Stimulated activated CD4-positive, alpha-beta T cell treated with anti-CD3 and anti-CD28 coated beads, TNF-alpha, amount 100 ng/mL, for 24 hours (primary cell): ENCODE measurements at places on chromosomes 6 and 20.
A peak's percentile ranks its signal among the peaks of the same experiment; 100 is the strongest.

- no peak for DNase-seq
Measured at GRCh38 chr6:169144356-169144755, 109.3 kb downstream of the THBS2 start.

DNA sequence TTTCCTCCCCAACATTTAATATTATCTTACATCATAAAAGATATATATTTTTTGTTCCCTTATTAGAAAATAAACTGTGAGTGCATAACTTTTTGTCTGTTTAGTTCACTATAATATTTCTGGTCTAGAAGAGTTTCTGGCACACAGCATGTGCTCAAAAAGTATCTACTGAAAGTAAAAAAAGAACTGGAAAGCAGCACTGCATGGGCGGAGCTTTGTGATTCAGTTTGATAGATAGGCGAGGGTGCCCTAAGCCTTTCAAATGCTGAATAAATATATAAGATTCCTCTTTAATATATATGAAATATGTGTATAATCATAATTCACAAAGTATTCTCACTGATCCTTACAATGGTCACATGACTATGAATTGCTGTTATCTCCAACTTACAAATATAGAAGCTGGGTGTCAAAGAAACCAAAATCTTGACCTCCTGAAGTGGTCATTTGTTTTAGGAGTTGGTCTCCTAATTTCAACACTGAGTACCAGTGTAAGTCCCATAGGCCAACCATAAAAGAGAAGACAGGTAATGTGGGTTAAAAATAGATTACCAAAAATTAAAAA, 50.8 kb downstream of the OR2B2 start:
- DNase-seq, result no peak

GRCh38 chr6:162856885-162857284, 129.1 kb downstream of the PACRG start:
- DNase-seq, result no peak

- DNase-seq, result no peak
Measured at GRCh38 chr20:59149678-59150504, 13.7 kb upstream of the ZNF831 start.

GRCh38 chr6:45668705-45669104, 291.0 kb upstream of the SUPT3H start:
- DNase-seq, result no peak

DNA sequence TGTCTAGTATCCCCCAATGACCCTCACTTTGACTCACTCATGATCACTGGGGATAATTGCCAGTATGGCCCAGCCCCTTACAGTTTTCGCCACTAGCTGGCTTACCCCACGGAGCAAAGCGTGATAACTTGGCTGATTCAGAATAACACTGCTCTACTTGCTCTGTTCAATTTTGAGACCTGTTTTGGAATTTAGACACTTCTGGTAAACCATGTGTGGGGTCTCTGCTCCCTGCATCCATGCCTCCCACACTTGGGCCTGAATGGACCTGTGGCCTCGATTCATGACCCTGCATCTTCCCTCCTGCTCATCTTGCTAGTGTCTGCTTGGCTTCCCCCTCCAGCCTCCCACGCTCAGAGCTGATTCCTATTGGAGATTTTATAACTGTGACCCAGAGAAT, 48.9 kb downstream of the FOXA2 start:
- no peak for DNase-seq

DNA sequence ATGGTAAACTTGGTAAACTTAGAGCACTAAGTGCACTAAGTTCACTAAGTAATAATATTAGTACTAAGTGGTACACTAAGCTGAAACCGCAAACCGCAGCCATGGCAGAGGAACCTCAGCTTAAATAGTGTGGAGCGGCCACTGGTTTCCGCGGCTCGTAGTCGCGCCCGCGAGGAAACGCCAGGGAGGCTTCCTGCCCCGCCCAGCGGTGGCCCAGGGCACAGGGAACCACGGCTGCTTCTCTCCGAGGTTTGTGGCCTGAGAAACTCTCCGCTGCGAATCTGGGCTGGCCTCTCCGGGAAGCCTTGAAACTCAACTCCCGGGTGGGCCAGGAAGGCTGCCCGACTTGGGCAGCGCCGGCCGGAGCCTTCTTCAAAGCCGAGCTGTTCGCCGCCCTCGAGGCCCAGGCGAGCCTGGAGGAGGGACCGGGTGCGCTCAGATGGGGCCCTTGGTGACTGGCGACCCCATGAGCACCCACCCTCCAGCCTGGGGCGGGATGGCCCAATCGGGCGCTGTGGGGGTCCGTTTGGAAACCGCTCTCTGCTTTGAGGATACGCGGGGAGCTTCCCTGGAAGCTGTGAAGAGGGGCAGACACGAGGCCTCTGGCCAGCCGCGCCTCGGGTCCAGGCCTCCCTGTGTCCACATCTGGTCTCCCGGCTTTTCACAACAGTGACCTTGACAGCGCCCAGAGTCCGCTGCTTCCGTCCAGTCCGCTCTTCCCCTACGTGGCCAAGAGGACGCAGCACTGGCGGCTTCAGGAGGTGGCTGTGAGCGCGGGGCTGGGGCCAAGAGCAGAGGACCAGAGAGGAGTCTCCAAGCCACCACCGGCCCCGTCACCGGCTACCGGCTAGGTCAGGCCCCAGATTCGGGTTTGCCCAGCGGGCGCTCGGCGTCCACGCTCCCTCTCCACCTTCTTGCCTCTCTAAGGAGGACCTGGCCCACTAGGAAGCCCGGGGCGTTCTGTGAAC, 25.4 kb upstream of the HLA-E start:
- DNase-seq, result peak; percentile 30

GRCh38 chr6:148770408-148771211, 23.8 kb downstream of the UST start:
- DNase-seq, result no peak

GRCh38 chr20:38764567-38765318, 16.5 kb downstream of the ACTR5 start:
- peak; percentile 40 for DNase-seq

DNA sequence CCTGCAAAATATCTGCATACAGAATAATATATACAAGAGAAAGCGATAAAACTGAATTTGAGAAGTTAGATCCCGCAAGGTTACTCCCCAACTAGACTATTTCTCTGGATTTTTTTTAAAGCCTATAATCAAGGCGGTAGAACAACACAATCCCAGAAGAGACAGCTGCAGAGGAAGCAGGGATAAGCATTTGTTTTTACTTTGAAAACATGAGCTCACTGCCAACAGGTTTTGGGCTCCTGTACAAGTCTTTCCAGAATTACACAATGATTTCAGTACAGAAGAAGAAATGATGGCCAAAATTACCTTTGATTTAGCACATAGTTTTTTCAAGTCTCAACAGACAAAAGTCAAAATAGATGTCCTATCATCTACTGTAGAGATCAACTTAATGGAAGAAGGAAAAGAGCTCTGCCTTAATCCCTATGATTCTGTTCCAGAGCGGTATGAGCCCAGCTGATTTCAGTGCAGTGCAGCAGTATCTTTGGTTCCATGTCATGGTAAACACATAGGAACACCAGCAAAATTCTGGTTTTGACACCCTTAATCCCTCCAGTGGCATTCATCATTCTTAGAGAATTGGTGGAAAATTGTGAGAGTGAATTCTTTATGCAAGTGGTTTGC, 304.3 kb downstream of the HDGFL1 start:
- DNase-seq, result no peak

DNA sequence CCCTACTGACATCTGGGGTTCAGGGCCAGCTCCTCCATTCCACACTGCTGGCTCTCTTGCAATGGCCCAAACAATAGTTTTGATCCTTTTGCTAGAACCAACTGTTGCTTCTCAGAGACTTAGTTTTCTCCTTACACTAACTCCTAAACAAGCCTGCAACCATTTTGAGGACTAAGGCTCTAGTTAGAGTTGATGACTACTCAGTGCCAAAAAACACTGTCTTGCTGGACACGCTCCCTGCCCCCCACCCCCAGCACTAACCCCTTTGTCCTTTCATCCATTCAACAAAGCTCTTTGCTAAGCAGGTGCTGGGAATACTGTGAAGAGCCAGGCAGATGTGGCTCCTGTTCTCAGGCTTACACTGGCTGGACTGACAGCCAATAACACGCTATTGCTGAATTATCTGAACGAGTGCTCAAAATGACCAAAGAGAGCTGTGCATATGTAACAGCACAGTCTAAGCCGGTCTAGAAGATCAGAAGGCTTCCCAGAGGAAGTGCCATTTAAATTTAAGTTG, 17.6 kb downstream of the GCLC start:
- DNase-seq, result no peak

GRCh38 chr20:2358006-2358405, 22.7 kb upstream of the TGM6 start:
- no peak for DNase-seq

GRCh38 chr6:39152262-39152661, 37.3 kb upstream of the SAYSD1 start:
- DNase-seq, result no peak

DNA sequence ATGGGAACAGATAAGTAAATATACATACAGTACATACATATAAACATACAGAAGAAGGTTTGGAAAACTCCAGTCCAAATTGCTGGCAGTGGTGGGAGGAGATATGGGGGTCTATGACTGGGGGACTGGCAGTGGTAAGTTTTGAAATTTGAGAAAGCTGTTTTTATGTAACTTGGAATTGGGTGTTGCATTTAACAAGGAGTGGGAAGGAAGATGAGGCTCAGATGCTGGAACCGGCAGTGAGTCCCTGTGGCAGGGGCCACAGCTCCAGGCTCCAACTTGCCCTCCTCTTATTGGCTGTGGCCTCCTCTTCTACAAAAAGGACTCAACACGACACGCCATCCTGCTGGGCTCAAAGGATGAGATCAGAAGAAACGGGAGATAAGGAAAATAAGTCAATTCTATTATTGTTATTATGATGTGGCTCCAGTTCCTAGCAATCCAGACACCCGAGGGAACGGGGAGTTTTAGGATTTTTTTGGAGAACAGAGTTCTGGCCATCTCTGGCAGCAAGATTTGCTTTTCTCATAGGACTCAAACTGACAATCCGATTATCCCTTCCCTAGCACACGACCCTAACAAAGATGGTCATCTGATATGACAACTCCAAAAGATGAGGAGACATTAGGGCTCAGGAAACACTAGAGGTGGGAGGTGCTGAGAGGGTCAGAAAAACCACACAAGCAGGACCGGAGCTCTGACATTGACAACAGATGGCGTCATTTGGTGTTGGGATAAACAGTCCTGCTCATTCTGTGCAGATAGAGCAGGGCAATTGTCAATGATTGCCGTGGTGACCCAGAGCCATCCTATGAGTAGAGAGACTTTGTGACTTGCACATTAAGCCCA, 6.0 kb upstream of the TGM2 start:
- no peak for DNase-seq

- DNase-seq, result no peak
Measured at GRCh38 chr6:125124049-125124669, 29.4 kb upstream of the TPD52L1 start.

DNA sequence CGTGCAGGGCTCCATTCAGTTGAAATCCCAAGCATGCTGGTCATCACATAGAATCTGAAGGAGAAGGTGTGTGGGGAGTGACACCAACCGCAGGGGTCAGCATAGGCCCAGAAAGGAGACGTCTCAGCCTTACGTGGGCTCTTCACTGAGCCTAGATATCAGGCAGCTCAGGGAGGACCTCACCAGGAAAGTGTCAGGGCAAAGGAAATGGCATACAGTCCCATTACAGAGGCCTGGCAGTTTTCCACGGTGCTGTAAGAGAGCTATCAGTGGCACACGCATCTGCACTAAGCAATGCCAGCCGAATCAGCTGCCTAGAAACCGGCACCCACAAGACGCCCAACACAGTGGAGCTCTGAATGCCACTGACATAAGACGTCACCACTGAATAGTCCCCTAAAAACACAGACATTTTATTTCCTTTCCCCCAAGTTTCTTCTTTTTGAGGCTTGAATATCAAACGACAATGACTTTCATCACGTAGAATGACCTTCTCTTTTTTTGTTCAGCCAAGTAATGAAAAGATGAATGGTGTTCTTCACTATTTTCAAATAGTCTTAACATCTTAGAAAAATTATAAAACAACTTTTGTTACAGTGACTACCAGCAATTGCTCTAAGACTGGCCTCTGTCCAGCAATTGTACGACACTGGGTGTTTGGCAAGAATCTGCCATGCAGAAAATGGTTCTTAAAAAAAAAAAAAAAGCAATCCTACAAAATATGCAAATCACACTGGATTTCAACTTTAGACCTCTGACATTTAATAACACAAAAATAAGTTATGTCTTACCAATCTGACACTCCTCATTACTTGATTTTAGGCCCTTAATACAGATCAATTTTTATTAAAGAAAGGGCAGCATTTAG, 88.9 kb upstream of the FOXQ1 start:
- no peak for DNase-seq

GRCh38 chr6:7392402-7392801, 2.8 kb downstream of the RIOK1 start:
- no peak for DNase-seq

DNA sequence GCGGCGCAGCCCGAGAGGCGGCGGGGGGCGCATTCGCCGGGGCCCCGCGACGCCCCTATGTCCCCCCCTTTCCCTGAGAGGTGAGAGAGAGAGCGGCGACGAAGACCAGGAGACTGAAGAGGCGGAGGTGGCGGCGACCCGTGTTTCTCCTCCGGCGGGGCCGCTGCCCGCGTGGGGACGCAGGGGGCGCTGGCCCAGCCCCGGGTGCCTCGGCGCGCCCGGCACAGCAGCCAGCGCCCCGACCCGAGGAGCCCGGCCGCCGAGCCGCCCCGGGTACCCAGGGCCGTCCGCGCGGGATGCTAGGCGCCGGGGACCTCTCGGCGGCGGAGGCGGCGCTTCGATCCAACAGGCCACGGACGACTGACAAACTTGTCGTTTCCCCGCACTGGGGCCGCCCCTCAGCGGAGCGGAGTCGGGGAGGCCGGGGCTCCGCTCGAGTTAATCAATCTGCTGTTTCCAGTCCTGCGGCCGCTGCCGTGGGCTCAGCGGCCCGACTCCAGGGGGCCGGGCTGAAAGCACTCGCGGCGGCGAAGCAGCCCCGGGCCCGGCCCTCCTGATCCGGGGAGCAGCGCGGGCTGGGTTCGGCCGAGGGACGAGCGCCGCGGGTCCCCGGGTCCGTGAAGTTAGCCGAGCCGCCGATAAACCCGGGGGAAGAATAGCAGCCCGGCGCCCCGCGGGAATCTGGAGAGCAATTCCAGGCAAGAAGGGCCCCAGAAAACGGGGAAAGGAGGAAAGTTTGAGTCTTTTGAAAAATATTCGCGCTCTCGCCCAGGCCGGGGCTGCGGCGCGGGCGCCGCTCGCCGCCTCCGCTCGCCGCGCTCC, 631 bp downstream of the MDGA1 start:
- no peak for DNase-seq

DNA sequence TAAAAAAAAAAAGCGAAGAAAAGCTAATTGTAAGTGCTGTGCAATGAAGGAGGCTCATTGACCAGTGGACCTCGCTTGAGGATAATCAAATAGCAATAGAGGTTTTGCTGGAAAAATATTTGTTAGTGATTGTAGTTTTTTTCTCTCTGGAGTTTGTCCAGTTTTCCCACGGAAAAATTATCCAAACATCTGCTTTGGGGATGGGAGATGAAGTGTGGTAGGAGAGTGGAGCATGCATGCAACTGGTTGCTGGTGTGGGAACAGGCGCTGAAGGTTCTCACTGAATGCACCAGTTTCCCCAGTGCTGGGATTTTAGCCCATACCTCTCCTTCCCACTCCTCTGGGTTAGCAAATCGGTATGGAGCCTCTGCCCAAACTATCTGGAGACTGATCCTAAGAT, 281.7 kb upstream of the TAB2 start:
- no peak for DNase-seq

GRCh38 chr6:56556751-56557540, 85.7 kb downstream of the DST start:
- no peak for DNase-seq

- no peak for DNase-seq
Measured at GRCh38 chr6:170010665-170011203, 259.3 kb downstream of the ERMARD start.

GRCh38 chr20:39016506-39016905, 54.4 kb downstream of the DHX35 start:
- DNase-seq, result no peak
